ENCODE measurements at places on chromosomes 11 and 22. TPM values are rescaled to one million over a fixed set of nuclear protein-coding genes. Genes with fewer than 3 reads are reported as not detected.

GRCh38 chr11:45906965-45907611, at the start of gene FREY1:
TSS of gene FREY1 (minus strand) at chr11:45907271. CDS start at chr11:45907245, 26 bp downstream.
- DNase-seq: no peak

DNA sequence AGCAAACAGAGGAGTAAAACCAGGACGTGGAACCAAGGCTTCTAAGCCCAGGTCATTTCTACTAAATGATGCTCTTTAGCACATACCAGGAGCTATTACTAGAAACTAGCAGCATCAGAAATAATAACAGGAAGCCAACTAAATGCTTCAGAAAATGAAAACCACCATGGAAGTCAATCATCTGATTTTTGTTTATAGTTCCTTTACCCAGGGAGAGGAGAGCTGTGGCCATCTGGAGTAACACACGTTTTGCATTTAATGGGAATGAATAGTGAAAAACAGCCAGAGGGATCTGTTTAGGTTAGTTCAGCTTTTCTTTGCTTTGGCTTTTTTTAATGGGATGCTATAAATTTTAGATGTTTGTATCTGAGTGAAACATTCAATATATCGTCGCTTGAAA, 250.7 kb upstream of the ARHGAP20 start:
- no peak for DNase-seq

DNA sequence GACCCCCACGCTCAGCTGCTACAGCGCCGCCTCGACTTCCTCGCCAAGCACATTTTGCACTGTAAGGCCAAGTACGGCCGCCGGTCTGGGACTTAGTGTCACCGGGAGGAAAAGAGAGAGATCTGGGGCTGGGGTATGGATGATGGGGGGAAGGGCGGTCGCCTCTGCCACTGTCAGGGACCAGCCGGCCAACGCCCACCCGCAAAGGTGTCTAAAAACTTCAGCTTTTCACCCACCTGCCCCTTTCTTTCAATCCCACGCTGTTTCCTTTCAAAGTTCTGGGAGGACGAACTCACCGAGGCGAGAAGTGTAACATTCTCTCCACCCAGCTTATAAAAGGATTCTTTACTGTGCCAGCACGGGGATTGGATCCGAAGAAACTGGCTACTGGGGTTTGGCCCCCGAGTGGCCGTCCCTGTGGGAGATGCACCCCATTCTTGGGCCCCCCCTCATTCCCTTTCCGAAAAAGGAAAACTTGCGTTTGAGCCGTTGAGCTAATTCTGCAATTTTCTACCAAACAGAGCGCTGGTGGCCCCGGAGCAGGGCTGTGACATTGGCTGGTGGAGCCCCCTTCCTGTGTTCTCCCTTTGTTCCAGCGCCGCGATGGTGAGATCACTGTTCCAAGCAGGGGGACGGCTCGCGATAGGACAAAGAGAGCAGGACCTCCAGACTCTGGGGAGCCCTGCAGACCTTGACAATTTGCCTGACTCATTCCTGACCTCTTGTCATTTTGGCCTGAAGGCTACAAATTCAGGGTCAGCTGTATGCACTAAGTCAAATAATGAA, 1.8 kb downstream of the FJX1 start:
- DNase-seq: no peak

DNA sequence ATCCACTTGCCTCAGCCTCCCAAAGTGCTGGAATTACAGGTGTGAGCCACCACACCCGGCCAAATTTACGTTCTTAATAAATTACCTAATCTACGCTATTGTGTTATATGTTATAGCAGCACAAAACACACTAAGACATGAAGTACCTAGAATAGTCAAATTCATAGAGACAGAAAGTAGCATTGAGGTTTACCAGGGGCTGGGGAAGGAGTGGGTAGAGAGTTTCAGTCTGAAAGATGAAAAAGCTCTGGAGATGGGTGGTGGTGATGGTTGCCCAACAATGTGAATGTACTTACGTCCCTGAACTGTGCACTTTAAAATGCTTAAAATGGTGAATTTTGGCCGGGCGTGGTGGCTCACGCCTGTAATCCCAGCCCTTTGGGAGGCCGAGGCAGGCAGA, 65.7 kb upstream of the NUP50 start:
- DNase-seq: no peak

GRCh38 chr11:66142370-66143263, 72.5 kb downstream of the PACS1 start:
- no peak for DNase-seq

DNA sequence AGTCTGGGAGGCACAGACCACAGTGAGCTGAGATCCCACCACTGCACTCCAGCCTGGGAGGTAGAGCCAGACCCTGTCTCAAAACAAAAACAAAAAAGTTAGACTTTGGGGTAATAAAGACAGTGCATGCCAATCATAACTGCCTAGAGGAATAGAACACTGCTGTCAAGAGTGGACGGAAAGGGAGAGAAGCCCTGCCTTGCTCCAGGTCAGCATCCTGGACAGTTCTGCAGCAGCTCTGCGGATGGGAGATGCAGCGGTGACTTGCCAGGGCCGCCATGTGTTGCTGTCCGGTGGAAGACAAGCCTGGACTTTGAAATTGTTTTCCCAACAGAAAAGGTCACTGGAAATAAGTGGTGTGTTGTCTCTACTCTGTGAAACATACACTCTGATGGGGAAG, 618.2 kb downstream of the TBC1D22A start:
- no peak for DNase-seq

DNA sequence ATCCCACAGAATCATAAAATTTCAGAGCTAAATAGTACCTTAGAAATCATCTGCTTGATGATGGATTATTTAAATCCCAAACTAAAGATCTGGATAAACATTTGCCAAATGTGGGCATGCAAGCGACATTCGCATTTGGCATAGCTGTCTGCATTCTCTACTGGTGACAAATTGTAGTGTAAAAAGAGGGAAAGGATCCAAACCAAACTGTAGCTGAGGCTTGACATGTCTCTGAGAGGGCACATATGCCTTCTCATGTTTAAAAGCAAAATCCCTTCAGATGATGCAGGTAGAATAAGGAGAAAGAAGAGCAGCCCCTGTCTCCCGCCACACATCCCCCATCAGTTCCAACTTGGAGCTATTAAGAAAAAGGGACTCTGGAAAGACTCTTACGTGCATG, 257.5 kb upstream of the MTNR1B start:
- no peak for DNase-seq

DNA sequence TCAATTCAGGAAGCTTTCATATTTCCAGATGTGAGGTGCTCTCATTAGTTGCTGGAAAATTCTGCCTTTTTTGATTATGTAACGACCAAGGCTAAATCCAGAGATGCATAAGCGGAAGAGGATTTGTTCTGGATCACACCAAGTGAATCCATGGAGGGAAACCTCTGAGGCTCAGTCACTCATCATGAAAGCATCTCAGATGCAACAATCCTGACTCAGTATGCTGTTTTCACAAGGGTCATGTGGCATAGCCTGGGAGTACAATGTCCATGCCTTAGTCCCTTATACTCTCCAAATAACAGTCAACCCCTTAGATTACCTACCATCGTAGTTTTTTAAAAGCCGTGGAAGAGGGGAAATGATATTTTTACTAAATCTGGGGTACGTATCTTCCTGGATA, 445.6 kb downstream of the NTM start:
- no peak for DNase-seq

DNA sequence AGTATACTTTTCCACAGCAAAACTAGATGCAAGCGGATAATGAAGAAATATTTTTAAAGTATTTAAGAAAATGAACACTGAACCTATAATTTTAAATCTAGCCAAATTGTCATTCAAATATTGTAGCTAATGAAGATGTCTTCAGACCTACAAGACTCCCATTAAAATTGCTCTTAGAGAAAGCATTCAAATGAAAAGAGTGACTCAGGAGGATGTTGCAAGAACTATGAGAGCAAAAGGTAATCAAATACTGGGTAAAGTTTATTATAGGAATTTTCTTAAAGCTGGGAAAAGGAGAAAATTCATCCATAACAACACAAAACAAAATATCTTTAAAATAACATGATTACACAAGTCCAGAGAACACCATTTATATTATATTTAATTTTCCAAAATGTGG, 5.4 kb upstream of the POU2AF1 start:
- DNase-seq: no peak

DNA sequence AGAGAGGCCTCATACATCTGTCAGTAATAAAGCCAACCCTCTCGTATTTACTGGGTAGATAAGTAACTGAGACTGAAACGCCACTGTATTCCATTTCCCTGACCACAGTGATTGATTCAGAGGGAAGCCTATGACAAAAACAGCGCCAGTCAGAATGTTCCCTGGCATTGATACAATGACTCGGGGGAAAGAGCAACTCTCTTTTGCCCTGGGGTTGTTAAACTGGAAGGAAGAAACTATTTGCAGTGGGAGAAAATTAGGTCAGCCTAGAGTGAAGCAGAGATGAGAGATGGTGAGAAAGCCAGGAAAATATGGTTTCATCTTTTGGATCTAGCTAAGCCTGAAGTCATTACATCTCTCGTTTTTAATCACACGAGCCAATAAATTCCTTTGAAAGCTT, 48.6 kb upstream of the RBFOX2 start:
- no peak for DNase-seq

DNA sequence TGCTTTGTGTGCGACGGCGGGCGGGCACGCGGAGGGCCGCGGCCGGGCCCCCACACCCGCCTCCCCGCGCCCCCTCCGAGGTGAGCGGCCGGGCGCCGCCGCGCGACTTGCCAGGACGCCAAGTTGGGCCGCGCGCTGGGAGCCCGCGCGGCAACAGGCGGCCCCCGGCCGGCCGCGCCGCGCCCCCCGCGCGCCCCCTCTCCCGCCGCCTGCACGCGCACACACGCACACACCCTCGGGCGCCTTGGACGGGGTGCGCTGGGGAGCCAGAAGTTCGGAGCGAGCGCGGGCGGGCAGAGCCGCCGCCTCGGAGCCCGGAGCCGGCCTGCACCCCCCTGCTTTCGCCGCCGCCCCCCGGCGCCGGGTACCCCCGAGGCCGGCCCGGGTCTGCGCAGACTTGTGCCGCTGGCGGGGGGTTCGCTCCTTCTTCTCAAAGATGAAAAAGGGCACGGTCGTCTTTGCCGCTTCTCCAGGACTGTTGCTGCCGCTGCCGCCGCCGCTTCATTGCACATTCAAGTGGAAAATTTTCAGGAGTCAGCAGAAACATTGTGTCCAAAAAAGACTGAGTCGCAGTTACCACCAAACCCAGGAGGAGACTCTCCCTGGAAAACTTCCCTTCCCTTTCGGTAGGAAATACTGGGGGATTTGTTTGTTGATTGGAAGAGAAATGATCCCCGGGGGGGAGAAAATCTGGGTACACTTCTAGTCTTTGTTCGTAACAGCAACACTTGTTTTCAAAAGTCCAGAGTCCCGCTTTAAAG, 895 bp downstream of the TEAD1 start:
- DNase-seq: no peak

- no peak for DNase-seq
Observed at GRCh38 chr11:57622263-57622662, 24.8 kb downstream of the SERPING1 start.

GRCh38 chr11:125564357-125564756, 4.9 kb upstream of the EI24 start:
- no peak for DNase-seq

DNA sequence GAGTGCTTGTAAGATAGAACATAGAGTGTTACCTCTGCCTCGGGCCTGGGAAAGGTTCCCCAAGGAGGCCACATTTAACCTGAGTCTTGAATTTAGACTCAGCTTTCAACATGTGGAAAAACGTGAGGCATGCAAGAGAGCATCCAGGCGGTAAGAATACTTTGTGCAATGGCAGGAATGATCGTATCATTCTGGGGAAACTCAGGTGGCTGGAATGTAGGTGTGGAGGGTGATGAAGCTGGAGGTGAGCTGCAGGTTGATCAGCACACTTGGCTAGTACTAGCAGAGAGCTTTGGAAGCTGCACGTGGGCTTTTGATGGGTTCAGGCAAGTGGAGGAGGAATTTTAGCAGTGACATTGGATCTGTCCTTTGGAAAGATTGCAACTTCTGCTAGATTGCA, 270.3 kb upstream of the RAG2 start:
- no peak for DNase-seq

- no peak for DNase-seq
Observed at GRCh38 chr11:46296528-46297448, 19.3 kb downstream of the CREB3L1 start.

DNA sequence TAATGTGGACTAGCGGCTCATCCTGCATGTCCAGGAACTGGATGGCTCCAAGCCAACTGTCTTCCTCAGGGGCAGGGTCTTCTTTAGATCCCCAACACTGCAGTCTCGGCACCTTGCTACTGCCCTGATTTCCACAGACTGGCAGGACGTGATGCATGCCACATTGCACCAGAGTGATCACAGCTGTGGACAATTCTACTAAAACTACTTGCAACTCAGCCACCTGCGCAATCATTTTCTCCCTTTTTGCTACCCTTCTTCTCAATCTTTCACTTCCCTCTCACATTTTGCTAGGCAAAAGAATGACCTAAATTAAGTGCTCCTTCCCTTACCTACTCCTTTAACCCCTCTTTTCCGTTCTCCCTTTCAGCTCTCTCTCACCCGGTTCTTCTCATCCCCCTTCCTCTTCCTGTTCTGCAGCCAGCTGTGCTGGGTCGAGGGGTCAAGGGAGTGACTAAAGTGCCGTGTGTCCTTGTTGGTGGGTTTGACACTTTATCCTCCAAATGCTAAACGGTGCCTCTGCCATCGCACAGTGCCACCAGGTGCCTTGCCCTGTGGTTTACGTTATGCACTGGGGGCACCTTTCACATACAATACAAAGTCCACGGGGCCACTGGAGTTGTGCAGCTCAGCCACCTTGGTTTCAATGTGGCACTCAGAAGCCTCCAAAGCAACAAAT, 11.5 kb upstream of the PEX26 start:
- DNase-seq: no peak

DNA sequence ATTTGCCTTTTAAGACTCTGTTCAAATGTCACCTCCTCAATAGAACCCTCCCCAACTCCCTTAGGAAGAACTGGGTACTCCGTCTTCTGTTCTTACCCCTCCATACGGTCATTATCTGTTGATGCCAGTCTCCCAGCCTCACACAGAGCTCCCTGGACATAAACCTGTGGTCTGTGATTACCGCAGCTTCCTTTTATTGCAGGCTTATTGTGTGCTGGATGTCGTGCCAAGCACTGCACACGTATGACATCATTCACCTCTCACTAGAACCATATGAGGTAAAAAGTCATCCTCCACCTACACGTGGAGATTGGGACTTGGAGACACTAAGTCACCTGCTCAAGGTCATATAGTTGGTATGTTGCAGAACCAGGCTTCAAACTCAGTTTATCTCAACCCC, 15.3 kb downstream of the PTPN5 start:
- DNase-seq: no peak

DNA sequence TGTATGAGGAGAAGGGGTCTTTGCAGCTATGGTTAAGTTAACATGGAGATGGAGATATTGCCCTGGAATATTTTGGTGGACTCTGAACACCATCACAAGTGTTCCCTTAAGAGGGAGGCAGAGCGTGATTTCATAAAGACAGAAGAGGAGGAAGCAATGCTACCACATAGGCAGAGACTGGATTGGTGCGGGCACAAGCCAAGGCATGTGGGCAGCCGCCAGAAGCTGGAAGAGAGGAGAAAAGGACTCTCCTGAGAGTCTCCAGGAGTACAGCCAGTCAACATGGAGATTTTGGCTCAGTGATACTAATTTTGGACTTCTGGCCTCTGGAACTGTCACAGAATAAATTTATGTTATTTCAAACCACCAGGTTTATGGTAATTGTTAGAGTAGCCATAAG, 231.6 kb downstream of the OPCML start:
- DNase-seq: no peak

GRCh38 chr11:17407575-17407974, 19.1 kb upstream of the KCNJ11 start:
- DNase-seq: no peak

GRCh38 chr11:126340960-126341606, 14.4 kb upstream of the ST3GAL4 start:
- no peak for DNase-seq

The HBD gene
- polyA plus RNA-seq: 2.1 TPM

The OVCH2 gene
- polyA plus RNA-seq: 2.1 TPM

The OR10G7 gene
- not detected for polyA plus RNA-seq

The MS4A14 gene
- polyA plus RNA-seq: 0.09 TPM

All from renal cortex interstitium (tissue), 15 donors.